Right lobe of liver (tissue), 6 donors: ENCODE measurements at places on chromosomes 5 and 9. TPM values are rescaled to one million over a fixed set of nuclear protein-coding genes. Genes with fewer than 3 reads are reported as not detected.

The PPP3R2 gene
- not detected for total RNA-seq

The IFNE gene
- not detected for total RNA-seq

The ANKDD1B gene
- not detected for total RNA-seq

The CATSPER3 gene
- total RNA-seq = 0.29 TPM

The UBE2QL1 gene
- 0.20 TPM for total RNA-seq

The INSL6 gene
- not detected for total RNA-seq

The C5orf52 gene
- not detected for total RNA-seq

The OR13C4 gene
- not detected for total RNA-seq

The OLFM1 gene
- total RNA-seq = 1.2 TPM

The OTP gene
- total RNA-seq = not detected

The PALM2AKAP2 gene
- 31.5 TPM for total RNA-seq

The TAF11L10 gene
- total RNA-seq = not detected

The GNA14 gene
- total RNA-seq = 4.1 TPM

The LHX2 gene
- total RNA-seq = 5.0 TPM

The ADCY2 gene
- 0.93 TPM for total RNA-seq

The TICAM2 gene
- 2.3 TPM for total RNA-seq

The TMEM141 gene
- total RNA-seq = 105 TPM

The EFNA5 gene
- 0.73 TPM for total RNA-seq

The LCN12 gene
- 2.7 TPM for total RNA-seq

The LCP2 gene
- 13.8 TPM for total RNA-seq

The IRX2 gene
- not detected for total RNA-seq

The HOMER1 gene
- 1.7 TPM for total RNA-seq

The TRIM32 gene
- 6.2 TPM for total RNA-seq

The MARCOL gene
- total RNA-seq = not detected

The SOX30 gene
- total RNA-seq = not detected

The ERBIN gene
- total RNA-seq = 32.2 TPM

The DDX31 gene
- 7.6 TPM for total RNA-seq

The TRIP13 gene
- total RNA-seq = 0.34 TPM

The NMUR2 gene
- not detected for total RNA-seq

The TXNDC8 gene
- total RNA-seq = not detected

The CTNNAL1 gene
- total RNA-seq = 12.0 TPM

The SIT1 gene
- 0.33 TPM for total RNA-seq

The MPDZ gene
- total RNA-seq = 48.9 TPM

The C5orf58 gene
- not detected for total RNA-seq

The FCN2 gene
- total RNA-seq = 116 TPM

The HAVCR1 gene
- not detected for total RNA-seq

The SPINK5 gene
- 0.26 TPM for total RNA-seq

The CDC20B gene
- not detected for total RNA-seq

The OSMR gene
- total RNA-seq = 10.7 TPM

The N4BP3 gene
- total RNA-seq = 0.06 TPM

The ARL14EPL gene
- not detected for total RNA-seq

The HSD17B4 gene
- total RNA-seq = 571 TPM

The CKMT2 gene
- 0.61 TPM for total RNA-seq

The FCHO2 gene
- 16.8 TPM for total RNA-seq

The PRDM12 gene
- total RNA-seq = 0.15 TPM

The ENTREP1 gene
- total RNA-seq = 0.12 TPM

The MSX2 gene
- not detected for total RNA-seq

The CCL28 gene
- total RNA-seq = 2.3 TPM
